ENCODE measurements at places on chromosomes 12 and 14.
A peak's percentile ranks its signal among the peaks of the same experiment; 100 is the strongest.

- DNase-seq = no peak
These were observed 7.3 kb upstream of the MGP start for GRCh38 chr12:14892726-14893505.

- DNase-seq = no peak
These were observed 9.8 kb upstream of the SMCO2 start for GRCh38 chr12:27436768-27437167.

DNA sequence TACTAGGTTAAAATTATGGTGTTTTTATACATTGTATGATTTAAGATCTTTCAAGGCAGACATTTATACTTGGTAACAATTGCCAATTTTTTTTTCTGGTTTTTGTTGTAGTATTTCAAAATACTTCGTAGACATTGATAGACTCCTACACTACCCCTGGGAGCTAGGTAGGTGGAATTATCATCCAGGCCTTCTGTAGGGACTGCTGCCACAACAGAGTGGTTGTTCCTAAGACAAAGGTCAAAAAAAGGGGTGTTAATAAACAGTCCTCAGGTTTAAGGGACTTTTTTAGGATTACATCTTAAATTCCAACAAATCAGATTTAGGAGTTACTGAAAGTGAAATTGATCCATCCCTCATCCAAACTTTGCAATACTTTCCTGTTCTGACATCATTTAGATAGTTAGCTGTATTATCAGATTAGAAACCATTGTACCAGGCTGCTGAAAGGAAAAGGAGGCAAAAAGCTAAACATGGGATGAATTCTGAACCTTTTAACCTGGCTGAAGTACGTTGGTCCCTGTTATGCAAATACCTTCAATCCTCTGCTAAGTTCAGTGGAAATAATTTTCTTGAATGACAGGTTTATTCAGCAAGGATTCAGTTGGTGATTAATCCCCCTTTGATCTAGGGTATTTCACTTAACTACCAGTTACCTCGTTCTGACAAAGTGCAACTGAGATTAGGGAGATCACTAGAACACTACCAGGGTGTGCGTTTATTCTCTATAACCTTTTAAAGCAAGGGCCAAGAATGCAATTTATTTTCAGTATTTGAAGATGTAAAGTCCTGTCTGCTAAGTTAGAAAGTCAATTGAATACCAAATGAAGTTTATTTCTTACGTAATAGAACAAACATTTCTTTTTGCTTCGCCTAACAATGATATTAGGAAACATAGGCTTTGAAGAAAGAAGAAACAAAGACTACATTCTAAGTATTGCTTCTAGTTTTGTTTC is 23.2 kb downstream of the AP5M1 start:
- DNase-seq = no peak

- no peak for DNase-seq
These were observed 585.4 kb downstream of the SNAPC1 start for GRCh38 chr14:62347562-62348011.

GRCh38 chr14:68255693-68256178 is 436.2 kb downstream of the RAD51B start:
- no peak for DNase-seq

DNA sequence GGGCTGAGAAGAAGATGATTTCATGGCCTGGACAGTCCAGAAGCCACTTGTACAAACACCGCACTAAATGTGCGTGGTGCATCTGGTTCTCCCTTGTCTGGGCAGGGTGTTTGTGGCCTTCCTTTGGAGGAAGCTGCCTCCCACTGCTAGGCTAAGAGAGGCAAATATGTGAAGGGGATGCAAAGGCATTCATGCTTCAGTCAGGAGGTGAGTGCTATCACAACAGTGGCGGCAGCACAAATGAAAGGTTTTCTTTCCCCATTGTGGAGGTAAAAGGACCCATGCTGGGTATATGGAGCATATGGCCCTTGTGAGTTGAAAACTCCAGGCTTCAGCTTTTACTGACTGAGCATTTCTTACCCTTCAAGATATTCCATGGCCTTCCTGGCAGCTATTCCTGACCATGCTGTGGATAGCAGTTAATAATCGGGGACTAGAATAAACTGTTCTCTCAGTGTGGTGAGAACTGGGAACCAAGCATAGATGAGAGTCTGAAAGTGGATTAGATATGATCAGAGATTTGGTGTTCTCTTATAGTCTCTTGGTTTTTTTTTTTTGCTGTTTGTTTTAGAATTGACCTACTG is 69.9 kb downstream of the MYRFL start:
- DNase-seq = no peak

- DNase-seq = no peak
These were observed 707.8 kb downstream of the FLRT2 start for GRCh38 chr14:86237733-86238132.

DNA sequence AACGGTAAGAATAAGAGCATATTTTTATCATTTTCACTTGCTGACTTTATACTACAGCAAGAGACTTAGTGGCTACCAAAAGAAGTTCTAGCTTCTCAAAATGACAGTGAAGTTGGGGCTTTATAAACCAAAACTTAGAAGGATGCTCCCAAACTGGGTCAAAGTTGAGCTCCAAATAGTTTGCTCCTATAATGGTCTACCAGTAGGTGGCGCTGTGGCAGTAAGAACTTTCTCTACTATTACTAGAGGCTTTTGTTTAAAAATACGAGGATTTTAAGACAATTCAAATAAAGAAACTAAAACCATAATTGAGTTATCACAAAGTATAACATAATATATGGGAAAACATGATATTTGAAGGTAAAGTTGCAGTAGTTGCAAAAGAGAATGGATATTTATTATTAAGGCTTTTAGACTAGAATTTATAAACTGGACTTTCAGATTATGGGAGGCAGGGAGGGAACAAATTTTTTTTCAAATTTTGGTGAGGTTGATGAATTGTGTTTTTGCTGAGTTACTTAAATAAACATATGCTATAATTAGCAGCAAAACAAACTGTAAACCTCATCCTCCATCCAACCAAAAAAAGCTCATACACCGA is 75.0 kb downstream of the TGFB3 start:
- no peak for DNase-seq

GRCh38 chr12:74129702-74130101 is 407.9 kb upstream of the ATXN7L3B start:
- DNase-seq = no peak

DNA sequence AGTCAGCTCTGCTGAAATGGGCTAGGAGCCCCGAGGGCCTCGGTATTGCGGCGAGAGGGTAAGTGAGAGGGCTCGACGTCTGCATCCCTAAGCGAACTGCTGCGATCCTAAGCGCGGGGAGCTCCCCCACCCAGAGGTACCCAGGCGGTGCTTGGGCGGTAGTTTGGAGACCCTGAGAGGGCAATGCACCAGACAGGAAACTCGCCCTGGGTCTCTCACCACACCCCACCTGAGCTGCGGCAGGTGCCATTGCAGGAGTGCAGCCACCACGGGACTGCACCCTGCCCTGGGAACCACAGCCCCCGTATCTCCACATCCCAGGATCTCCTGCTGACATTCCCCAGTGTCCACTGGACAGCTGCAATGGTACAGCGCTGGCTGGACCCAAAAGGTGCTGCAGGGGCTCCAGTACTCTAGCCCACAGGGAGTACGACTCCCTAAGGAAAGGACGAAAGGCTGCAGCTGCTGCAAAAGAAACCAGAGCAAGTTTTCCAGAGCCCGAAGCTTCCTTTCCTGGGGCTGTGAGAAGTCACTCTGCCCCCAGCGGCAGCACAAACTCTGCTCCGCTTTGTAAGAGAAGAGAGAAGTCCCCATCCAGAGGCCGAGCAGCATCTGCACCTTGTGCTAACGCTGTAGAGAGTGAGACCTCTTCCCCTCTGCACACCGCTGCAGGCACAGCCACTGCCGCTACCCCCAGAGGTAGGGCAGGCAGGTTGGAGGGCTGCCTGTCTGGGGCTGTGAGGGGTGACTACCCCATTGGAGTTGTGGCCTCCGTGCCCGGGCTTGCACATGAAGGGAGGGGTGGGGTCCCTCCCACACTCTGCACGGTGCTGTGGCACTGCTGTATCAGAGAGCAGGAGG is 31.1 kb upstream of the MON2 start:
- peak; percentile 10 for DNase-seq

DNA sequence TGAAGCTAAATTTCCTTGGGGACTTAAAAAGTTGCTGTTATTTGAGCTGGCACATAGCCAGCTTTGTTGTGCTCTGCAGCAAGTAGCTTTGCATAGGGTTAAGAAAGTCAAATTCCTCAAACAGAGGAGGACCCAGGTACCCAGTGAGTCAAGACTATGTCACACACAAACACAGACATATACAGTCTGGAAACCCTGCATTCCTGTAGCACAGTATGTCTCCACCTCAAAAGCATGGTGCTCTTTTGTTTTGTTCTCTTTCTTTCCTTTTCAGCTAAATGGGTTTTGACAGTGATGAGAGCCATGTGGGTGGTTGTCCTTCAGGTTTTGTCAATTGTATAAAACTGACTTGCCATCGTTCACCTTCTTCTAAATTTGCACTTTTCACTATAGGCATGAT is 179.6 kb upstream of the DIO2 start:
- no peak for DNase-seq

DNA sequence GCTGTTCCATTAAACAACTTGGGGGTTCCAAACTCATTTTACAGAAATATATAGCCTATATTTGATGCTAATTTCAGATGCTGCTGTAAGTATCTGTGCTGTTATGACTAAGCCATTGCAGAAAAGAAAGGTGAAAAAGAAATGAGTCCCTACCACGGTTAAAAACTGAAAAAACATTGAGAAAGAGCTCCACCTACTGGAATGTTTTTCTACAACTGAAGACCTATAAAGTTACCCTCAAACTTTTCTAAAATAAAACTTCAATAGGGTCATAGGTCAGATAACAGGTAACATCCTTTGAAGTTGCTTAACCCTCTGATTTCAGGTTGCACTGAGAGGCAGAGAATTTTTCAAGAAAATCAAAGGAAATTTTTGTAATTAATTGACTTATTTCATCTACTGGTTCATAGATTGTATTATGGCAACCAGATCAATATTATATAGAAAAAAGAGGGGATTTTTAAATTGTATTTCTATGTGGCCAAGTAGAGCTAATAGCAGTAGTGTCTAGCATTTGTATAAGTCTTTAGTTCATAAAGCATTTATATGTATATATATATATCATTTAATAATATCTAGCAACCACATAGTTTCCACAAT is 279.9 kb downstream of the RPS29 start:
- DNase-seq = no peak

DNA sequence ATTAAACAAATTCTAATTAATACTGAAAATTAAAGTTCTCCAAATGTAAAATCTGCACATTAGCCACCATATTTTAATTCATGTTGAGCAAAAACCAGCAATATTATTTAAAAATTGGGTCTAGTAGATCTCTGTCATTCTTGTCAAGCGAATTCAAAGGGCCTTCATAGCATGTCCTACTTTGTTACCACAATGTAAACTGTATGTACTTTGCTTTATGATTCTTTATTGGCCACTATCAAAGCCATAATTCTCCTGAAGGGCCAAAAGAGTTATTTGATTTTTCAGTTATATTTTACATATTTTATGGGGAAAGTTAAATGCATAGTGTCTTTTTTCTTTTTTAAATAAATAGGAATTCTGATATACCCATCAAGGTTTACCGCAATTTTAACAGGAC is 117.9 kb downstream of the RPS6KA5 start:
- DNase-seq = no peak

DNA sequence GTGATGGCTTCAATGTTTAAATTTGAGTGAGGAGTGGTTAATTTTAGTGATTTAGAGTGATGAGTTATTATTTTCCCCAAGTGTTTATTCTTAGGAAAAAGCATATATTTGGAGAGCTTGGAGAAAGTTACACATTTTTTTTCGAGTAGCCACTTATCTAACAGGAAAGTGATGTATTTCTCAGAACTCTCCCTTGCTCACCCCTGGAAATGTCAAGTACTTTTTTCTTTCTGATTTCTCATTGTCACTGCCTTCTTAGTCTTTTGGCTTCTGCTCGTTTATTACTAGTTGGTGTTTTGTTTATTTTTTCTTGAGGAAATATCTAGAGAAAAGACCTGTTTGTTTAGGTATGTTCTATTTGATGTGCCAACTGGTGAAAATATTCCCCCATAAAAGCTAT is 58.8 kb downstream of the AEBP2 start:
- no peak for DNase-seq

- no peak for DNase-seq
These were observed 27.0 kb upstream of the RCOR1 start for GRCh38 chr14:102565331-102565887.

DNA sequence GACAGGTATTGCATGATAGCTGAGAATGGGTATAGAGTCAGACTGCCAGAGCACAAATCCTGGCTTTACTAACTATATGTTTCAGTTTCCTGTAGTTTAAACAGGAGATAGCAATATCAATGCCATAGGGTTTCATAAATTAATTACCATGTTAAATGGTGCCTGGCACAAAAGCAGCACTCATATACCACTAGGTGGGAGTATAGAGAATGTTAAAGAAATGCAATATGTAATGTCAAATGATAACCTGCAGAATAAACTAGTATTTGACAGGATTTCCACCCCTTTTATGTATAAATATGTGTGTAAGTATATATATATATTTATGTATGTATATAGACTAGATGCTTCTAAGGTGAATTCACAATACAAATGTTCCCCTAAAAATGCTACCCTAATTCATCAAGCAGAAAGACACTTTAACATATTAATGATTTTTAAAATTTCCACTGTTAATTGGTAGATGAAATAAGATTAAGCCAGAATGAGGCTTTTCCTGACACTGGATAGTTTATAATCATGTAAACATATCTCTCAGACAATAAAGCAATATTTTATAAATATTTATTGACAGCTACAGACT is 8.6 kb downstream of the WDR89 start:
- DNase-seq = no peak

GRCh38 chr12:132604151-132604618 is 6.2 kb downstream of the LRCOL1 start:
- no peak for DNase-seq

DNA sequence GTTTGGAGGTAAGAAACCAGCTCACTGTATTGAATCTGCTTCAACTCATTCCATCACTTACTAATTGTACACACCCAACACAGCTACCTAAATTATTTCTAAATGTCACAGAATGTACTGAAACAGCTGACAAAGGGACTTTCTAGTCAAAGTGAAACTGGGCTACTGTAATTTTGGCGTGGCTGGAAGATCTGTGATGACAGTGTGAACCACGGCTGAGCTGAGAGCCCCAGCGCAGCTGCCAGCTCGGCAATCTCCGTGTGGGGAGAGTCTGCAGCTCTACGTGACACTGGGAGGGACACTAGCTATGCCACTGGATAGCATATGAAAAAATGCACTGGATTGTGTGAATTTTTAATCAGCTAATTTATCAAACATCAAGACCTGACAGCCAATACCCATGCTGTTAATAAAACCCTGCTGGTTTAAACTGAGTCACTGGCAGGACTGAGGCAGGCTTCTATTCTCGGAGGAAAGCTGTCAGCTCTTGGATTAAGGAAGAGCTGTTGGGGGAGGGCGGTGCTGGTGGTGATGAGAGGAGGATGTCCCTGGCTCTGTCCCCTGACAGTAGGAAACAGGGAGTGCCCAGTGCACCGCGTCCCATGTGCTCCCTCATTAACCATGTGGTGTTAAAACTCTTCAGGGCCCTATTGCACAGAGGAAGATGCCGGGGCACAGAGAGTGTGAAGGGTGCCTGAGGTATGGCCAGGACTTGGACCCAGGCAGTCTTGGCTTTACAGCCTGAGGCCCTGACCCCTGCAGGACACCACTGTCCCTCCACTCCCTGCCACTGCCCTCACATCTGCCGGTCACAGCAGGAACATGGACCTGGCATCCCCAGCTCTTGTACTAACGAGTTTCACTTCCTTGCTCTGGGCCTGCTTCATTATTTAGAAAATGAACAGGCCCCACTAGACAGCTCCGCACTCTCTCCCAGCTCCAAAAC is 13.3 kb downstream of the SLC15A4 start:
- DNase-seq = no peak

- no peak for DNase-seq
These were observed 45.0 kb downstream of the RAB35 start for GRCh38 chr12:120071493-120072020.
